ENCODE measurements at places on chromosomes 7 and 10.
A peak's percentile ranks its signal among the peaks of the same experiment; 100 is the strongest.

DNA sequence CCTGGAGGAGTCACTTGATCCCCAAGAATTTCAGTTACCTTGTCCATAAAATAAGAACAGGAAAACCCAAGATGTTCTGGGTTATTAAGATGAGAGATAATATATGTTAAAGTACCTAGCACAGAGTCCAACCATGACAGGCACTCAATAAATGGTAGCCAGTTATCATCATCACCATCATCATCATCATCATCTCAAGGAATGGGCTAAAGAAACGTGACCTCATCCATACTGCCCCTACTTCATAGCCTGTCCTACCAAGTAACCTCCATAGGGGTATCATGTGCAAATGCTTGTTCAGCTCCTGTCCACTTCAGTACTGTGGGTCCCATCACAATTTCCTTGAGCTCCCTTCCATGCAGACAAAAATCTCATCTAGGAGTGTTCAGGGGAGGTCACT lies 14.4 kb downstream of the FGFR2 start:
- no peak for DNase-seq

- no peak for DNase-seq
Measured at GRCh38 chr10:129880191-129880870, 83.7 kb downstream of the EBF3 start.

DNA sequence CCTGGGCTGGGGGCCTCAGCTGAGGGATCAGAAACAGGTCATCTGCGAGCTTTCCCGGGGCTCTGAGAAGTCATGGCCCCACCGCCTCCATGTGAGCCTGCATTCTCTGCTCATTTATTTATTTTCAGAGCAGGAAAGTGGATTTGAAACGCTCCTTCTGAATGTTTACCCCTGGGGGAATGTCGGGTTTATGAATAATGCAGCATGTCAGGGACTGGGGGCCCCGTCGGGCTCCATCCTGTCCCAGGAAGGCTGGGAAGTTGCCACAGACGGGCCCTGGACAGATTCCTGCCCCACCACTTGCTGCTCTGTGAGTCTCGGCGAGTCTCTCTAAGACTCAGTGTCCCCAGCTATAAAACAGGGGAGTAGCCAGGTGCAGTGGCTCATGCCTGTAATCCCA lies 11.9 kb upstream of the GTF2IRD1 start:
- DNase-seq, result no peak

DNA sequence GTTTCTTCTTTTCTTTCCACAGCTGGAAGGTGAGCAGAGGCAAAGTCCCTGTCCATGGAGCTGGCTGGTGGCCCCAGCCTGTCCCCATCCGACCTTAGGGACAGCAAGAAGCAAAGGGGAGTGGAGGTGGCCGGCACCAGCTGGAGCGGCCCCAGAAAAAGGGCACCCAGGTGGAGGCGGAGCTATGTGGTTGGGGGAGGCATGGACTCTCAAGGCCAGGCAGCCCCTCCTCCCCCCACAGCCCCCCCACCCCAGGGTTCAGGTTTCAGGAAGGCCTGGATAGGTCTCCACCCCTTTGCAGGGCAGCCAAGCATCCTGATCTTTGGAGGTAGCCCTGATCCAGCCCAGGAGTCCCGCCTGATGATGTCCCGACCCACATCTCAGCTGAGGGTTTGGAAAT lies at the start of gene SSC4D:
Gene SSC4D (minus strand): TSS at position 161 of the 400 bp plus-strand sequence. CDS start 5,258 bp downstream, outside the sequence.
- no peak for DNase-seq

- DNase-seq, result no peak
Measured at GRCh38 chr7:85510287-85510686, 323.4 kb upstream of the SEMA3D start.

DNA sequence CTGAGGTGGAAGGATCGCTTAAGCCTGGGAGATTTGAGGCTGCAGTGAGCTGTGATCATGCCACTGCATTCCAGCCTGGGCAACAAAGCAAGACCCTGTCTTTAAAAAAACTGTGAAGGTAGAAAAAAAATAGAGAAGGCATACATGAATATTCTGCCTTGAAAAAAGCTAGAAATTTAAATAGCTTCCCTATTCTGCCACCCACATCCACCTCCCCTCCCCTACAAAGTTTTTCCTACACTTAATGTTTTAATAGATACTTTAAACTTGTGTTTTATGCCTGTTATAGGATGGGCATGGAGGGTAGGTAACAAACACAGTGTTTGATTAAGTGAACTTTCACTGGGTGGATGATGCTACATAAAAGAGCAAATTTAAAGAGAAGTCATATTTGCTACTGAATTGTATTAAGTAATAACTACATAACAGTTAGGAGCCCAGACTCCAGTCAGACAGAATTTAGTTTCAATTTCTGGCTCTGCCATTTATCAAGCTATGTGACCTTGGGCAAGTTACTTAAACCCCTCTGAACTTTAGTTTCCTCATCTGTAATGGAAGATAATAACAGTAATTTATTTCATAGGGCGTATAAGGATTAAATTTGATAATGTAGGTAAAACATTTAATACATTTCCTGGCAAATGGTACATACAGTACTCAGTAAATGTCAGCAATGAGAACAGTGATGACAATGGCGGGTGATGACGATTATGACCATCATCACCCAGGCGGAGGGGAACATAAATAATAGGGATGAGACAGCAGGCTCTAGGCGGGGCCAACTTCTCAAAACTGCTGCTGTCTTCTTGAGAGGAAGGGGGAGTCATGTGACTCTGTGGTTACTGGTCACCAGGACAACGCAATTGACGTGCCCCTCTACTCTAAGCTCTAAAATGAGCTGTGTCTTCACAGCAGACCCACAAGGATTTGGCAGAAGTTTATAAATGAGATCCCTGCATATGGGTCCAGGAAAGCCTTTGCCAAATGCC lies 15.8 kb downstream of the DNMBP start:
- DNase-seq, result peak; percentile 73

- DNase-seq, result no peak
Measured at GRCh38 chr7:29090151-29090805, 56.1 kb downstream of the CPVL start.

- no peak for DNase-seq
Measured at GRCh38 chr10:108500396-108500795, 1335.9 kb upstream of the SORCS1 start.

DNA sequence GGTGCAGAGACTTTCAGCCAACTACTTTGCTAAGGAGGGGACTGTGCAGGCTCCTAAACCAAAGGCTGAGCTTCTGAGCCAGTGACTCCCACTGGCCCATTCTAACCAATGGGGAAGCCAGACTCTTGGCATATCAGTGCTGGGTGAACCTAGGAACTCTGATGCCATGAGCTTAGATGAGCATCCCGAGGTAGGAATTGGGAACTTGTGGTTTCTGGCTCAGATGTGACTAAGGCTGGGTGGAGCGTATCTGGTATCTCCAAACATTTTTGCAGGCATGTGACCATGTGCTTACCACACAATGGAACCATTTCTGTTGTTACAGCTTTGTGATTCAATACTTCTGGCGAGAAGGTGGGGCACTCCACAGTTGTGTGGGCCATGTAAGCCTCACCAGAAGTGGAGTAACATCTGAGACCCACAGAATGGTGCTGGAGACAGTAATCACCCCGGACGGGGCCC lies 2.5 kb upstream of the AVPI1 start:
- DNase-seq, result no peak

DNA sequence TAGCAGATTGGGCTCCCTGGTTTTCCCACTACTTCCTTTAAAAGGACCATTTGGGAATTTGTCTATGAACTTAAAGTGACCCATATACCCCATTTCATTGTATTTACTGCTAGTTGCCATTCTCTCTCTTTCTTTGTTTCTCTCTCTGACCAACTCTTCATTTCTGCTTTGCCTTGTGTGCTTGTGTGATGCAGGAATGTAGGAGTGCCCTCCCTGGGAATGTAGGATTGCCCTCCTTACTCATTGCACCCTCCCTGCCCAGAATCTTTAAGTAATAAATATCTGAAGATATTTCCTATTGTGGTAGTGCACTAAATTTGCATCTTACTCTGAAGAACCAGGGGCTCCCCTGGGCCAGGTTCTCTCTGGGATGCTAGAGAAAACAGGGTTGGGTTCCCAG lies 47.3 kb upstream of the KLF14 start:
- DNase-seq, result no peak

DNA sequence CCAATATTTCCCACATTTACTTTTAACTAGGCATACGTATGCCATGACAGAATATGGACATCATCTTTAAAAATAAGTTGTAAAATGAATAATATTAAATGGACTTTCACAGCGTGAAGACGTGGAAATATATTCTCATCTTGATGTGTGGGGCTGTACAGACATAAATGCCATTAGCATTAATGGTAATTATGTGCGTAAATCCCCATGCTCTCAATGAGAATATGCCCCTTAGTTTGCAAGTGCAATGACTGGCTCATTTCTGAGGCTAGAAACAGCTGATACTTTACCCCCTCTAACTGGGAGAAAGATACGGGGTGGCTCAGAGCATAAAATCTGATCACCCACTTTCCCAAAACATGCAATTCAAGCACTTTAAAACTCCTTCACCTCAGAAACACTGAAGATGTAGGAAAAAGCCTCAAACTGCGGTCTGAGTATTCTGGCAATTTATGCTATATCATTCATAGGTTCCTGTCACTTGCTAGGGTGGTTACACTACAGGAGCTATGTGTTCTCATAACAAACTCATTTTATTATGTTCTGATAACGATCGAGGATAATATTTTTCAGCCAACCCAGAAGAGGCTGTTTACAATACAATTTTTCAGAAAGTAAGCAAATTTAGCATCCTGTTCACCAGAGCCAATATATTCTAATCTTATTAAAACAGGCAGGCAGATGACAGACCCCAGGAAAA lies 211.8 kb downstream of the SKAP2 start:
- no peak for DNase-seq

GRCh38 chr7:66466081-66466600 lies 162.5 kb upstream of the KCTD7 start:
- no peak for DNase-seq

DNA sequence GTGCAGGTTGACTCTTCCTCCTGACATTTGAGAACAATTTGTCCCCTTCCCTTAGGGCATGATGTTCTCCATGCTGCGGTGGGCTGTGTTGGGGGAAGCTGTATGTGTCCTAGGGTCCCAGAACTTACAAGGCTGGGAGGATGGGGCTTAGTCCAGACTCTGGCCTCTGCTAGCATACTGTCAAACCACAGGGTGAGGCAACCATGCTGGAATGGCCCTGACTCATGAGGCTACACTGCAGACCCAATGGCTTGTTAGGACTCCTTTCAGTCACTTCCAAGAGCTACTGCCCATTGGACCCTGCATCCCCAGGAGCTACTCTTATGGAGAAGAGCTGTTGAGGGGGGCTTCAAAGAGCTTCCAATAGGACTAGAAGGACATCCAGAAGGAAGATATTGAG lies 20.1 kb upstream of the FAM170B start:
- no peak for DNase-seq

GRCh38 chr7:151696721-151697514 lies 177.2 kb upstream of the RHEB start:
- DNase-seq, result no peak

DNA sequence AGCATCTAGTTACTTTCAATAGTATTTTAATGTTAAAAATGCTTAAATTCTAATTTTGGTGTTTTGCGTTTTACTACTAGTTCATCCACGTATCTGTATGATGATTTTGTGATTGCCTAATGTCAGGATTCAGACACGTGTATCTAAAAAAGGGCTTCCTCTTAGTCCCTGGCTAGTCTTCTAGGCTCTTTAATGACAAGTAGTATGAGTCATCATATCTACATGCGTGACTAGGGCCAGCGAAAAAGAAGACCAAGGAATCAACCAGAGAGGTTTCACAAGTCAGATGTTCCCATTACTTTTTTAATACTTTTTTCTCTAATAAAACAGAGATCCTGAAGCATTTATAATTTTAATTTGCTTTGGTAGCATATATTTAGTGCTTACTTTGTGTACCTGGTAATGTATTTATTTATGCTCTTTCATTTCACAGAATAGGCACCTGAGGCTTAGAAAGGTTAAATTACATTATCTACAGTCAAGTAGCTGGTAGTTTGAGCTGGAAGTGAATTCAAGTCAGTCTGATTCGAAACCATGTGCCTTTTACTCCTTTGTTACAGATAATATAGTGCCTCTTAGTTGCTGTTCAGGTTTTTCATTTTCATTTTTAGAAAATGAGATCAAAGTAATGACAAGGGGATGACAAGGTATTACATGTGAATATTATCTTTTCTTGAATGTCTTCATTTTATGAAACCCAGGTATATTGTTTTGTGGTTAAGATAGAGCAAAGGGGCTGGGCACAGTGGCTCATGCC lies 140.3 kb downstream of the FOXP2 start:
- no peak for DNase-seq

GRCh38 chr10:34740321-34740720 lies 74.8 kb downstream of the PARD3 start:
- DNase-seq, result no peak

DNA sequence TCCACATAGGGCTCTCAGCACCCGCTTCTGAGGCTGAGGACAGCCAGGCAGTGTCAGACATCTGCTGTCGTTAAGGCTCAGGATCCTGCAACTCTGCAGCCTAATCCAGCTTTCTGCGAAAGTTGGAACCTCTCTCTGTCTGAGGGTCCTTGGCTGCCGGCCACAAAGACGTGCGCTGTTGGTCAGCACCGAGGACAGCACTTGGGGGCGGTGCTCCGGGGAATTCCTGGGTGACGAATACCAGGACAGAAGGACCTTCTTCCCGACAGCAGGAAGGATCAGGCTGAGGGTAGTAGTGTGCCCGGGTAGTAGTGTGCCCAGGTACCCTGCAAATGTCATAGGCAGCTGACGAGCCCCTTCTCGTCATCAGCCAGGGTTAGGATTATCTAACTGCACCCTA lies 16.0 kb upstream of the RASGEF1A start:
- no peak for DNase-seq

DNA sequence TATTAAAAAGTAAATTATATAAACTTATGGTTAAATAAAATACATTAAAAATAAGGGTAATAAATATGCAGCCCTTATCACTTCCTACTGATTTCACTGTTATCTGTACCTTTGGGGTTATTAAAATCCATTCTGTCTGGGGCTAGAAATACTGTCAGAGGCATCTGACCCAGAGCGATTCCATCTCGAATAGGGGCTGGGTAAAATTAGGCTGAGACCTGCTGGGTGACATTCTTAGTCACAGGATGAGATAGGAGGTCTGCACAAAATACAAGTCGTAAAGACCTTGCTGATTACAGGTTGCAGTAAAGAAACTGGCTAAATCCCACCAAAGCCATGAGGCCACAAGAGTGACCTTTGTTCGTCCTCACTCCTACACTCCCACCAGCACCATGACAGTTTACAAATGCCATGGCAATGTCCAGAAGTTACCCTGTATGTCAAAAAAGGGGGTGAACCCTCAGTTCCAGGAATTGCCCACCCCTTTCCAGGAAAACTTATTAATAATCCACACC lies 77.6 kb downstream of the COBL start:
- no peak for DNase-seq

DNA sequence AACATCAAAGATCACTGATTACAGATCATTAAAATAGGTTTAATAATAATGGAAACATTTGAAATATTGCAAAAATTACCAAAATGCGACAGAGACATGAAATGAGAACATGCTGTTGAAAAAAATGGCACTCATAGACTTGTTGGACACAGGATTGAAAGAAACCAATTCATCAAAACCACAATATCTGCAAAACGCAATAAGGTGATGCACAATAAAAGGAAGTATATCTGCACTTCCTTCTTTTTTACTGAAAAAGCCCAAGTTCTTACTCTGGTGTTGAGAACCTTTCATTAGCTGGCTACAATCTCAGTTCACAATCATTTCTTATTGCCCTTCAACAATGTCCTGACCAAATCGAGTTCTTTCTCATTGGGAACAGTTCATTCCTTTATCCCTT lies 28.7 kb downstream of the TMEM106B start:
- no peak for DNase-seq
